ENCODE measurements at places on chromosomes 2 and 18. TPM values are rescaled to one million over a fixed set of nuclear protein-coding genes. Genes with fewer than 3 reads are reported as not detected.
A peak's percentile ranks its signal among the peaks of the same experiment; 100 is the strongest.

DNA sequence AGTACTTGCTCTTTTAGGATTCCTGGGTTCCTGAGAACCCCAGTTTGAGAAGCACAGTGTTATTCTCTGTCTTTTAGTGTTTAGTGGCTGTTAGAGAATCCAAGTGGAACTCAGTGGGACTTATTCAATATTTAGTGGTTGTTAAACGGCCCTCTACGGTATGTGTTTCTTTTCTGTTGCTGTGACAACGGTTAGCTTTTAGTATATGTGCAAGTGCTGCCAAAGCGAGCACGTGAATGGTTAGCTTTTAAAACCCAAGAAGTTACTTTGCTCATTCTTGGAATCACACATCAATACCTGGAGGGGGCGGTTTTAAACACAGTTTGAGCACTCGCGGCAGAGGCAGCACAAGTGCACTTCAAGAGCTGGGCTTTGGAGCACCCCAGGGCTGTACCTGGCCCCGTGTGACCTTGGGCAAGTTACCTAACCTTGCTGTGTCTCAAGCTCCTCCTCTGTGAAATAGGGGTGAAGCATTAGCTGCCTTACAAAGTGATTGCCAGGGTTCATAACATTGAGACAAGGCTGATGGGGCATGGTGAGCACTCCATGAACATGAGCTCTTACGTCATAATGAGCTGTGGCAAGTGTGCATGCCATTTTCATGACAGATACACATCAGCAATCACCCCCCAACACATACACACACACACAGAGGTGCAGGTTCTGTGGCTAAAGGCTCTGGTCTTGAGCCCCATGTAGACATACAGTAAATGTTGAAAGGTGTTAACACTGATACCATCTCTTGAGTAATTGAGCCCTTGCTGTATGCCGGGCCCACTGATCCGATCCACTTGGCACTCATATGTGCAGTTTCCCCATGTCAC lies 234.1 kb downstream of the ALPK2 start:
- DNase-seq = no peak

Gene SERPINB13
- not detected for total RNA-seq

GRCh38 chr2:59752512-59752911 lies 800.9 kb downstream of the BCL11A start:
- no peak for DNase-seq

- no peak for DNase-seq
Observed at GRCh38 chr2:24076849-24077534, 866 bp upstream of the SF3B6 start.

Gene ZNF521
- total RNA-seq = 34.7 TPM

Gene REG3A
- not detected for total RNA-seq

Gene TMEM169
- 0.37 TPM for total RNA-seq

DNA sequence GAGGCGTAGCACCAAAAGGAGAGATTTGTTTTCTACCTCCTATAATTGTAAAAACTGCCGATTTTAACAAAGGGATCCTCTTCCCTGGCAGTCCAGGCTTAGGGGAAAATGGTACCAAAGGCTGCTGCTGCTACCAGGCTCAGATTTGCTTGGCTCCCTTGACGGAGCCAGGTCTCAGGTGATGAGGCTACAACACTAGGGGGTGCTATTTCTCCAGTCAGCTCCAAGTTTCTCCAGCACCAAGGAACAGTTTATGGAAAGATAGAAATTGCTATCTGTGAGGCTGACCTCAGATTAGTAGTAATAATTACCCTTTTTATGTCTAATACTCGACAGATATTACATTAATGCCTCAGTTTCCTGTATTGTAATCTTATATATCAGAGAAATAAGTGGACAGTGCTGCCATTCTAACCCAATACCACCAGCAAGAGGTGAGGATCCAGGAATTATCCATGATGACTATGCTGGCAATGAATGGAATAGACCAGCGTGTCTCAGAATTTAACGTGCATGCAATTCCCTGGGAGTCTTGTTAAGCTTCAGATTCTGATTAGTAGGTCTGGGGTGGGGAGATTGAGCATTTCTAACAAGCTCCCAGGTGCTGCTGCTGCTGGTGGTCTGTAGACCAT lies 111.3 kb downstream of the ESCO1 start:
- peak; percentile 64 for DNase-seq

Gene ACVR2A
- 38.3 TPM for total RNA-seq

GRCh38 chr18:7568426-7568825 lies 1.3 kb downstream of the PTPRM start:
- DNase-seq = peak; percentile 53

- DNase-seq = no peak
Observed at GRCh38 chr2:13826314-13826853, 806.1 kb upstream of the LRATD1 start.

Gene PIAS2
- total RNA-seq = 96.7 TPM

Gene SP9
- 0.74 TPM for total RNA-seq

Gene KCNF1
- total RNA-seq = 0.19 TPM

GRCh38 chr2:65580824-65581223 lies 148.4 kb upstream of the SPRED2 start:
- no peak for DNase-seq

DNA sequence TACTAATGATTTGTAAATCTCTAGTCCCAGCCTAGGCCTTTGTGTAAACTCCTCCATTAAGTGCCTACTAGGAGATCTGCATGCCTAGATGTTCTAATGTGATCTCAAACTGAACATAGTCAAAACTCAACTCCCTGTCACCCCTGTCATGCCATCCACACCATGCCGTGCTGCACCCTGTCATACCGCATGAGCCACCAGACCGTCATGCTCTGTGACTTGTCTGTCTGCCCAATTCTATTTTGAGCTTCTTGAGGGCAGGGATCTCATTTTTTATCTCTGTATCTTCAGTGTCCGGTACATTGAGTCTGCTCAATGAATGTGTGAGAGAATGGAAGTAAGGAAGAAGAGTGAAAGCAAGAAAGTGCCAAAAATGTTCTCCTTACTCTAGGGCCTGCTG lies 35.5 kb downstream of the GREB1L start:
- no peak for DNase-seq

GRCh38 chr2:128315829-128316776 lies 2.6 kb downstream of the HS6ST1 start:
- DNase-seq = peak; percentile 36

GRCh38 chr2:67215214-67216055 lies 181.7 kb upstream of the ETAA1 start:
- peak; percentile 80 for DNase-seq

DNA sequence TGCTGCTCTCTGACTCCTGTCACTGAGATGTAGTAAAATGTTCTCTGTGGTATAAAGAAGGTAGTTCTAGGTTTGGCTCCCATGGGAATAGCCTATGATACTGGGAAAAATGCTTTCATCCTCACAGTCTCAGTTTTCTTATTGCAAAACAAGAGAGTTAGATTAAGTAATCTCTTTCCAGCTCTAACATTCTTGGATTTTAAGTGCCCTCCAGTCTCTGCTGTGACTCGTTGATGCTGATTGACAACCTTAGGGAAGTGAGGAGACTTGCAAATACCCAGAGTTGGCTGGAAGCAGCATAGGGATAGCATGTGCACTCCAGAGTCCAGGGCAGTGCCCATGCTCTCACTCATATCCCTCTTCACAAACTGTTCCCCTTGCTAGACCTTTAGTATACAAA lies 534.9 kb downstream of the SLC4A3 start:
- no peak for DNase-seq
